ENCODE measurements at places on chromosomes 1 and 21. TPM values are rescaled to one million over a fixed set of nuclear protein-coding genes. Genes with fewer than 3 reads are reported as not detected.
A peak's percentile ranks its signal among the peaks of the same experiment; 100 is the strongest.

SYT11 gene
- total RNA-seq, result 35.3 TPM

PLD5 gene
- total RNA-seq, result not detected

DNA sequence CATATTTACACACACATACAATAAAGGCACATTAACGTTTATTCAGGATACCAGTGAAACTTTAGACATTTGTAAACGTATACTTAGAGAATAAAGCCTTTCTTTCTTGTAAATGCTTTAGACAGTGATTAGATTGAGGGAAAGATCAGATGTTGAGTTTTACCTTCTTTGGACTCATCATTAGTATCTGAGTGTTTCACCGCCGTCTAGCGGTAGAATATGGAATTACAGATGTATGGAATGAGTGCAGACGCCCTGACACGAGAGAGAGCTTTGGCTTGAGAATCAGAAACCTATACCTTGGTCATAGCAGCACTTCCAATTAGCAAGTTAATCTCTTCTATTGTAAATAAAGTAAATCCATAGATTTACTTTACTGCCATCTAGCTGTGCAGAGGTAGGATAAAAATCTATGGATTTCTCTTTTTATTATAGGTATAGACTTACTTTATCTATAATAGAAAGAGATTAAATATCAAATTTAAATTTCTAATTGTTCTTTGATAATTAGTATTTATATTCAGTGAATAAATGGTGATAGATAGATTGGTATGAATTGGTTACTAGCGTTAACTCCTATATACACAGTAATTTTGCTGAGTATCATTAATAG, 12.6 kb downstream of the FLG2 start:
- no peaks in the 10 kb centered on the region for H3K36me3 ChIP-seq

GRCh38 chr21:16082038-16082816, 352.4 kb downstream of the USP25 start:
- no peaks in the 10 kb centered on the region for H3K36me3 ChIP-seq
- no peak for DNase-seq
- no peaks in the 10 kb centered on the region for H3K4me1 ChIP-seq

- peaks cover 71% of the 10 kb centered on the region for H3K4me1 ChIP-seq
- H3K4me3 ChIP-seq, result peak overlapping the region; percentile 89
- no peaks in the 10 kb centered on the region for H3K27me3 ChIP-seq
- DNase-seq, result peak; percentile 97
Observed at GRCh38 chr1:24964811-24965570, 34.9 kb upstream of the RUNX3 start.

DNA sequence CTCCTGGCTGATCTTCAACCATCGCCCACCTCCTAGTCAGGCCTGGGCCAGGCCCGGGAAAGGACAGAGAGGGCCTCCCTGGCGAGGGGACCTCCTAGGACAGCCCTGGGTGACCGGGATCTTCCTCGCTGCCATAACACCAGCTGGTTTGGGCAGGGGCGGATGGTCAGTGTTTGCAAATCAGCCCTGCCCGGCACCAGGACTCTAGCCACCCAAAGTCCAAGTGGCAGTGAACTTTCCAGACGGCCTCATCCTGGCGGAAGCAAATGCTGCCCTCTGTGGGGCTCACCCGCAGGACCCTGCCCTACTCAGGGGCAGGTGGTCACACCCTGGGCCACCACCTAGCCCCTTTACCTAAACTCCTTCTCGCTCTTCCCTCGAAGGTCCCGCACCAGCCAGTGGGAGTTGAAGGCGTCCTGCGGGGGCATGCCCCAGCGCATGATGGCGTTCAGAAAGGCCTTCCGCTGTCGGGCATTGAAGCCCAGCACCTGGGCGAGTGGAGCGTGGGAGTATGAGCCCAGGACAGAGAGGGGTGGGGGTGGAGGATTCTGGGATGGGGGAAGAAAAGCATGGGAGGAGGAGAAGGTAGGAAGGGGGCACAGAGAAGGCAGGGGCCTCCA, 55.3 kb downstream of the CHD5 start:
- no peaks in the 10 kb centered on the region for H3K4me1 ChIP-seq
- H3K36me3 ChIP-seq, result no peaks in the 10 kb centered on the region
- no peak for DNase-seq
- H3K27ac ChIP-seq, result no peak overlapping the region
- H3K4me3 ChIP-seq, result no peak overlapping the region
- H3K27me3 ChIP-seq, result peaks cover 6% of the 10 kb centered on the region

DNA sequence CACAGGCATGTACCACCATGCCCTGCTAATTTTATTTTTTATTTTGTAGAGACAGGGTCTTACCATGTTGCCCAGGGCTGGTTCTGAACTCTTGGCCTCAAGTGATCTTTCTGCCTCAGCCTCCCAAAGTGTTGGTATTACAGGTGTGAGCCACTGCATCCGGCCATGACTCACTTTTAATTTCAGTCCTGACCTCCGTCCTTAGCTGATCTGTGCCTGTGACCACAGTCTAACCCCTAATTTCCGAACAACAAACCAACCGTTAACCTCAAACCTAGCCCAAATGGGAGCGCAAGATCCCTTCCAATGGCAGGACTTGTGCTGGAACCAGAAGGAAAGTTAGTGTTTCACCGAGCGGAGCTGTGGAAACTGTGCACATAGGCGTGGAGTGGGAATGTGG, 29.3 kb upstream of the MAN1C1 start:
- H3K27me3 ChIP-seq, result no peaks in the 10 kb centered on the region
- no peak overlapping the region for H3K27ac ChIP-seq
- no peak overlapping the region for H3K4me3 ChIP-seq

DNA sequence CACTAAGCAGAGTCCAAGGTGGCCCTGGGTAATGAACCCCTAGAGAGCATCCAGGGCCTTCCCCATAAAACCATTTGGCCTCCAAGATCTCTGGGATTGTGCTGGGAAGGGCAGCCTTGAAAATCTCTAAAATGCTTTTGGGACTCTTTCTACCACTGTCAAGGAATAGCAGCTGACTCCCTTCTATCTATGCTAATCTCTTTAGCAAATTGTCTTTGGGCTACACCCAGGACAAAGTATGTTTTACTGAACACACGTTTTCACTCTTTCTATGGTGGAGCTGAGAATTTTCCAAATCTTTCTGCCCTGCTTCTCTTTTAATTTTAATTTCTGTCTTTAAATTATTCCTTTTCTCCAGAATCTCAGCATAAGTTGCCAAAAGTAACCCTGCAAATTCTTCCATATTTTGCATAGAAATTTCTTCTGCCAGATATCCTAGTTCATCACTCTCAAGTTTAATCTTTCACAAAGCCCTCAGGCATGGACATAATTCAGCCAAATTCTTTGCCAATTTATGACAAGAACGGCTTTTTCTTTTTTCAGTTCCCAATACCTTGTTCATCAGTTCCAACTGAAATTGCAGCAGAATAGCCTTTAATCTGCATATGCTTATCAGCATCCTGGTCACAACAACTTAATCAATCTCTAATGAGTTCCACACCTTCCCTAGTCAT, 687.0 kb upstream of the ADGRL4 start:
- no peaks in the 10 kb centered on the region for H3K27me3 ChIP-seq
- no peak for DNase-seq
- H3K4me3 ChIP-seq, result no peak overlapping the region
- H3K36me3 ChIP-seq, result peaks cover 4% of the 10 kb centered on the region

DNA sequence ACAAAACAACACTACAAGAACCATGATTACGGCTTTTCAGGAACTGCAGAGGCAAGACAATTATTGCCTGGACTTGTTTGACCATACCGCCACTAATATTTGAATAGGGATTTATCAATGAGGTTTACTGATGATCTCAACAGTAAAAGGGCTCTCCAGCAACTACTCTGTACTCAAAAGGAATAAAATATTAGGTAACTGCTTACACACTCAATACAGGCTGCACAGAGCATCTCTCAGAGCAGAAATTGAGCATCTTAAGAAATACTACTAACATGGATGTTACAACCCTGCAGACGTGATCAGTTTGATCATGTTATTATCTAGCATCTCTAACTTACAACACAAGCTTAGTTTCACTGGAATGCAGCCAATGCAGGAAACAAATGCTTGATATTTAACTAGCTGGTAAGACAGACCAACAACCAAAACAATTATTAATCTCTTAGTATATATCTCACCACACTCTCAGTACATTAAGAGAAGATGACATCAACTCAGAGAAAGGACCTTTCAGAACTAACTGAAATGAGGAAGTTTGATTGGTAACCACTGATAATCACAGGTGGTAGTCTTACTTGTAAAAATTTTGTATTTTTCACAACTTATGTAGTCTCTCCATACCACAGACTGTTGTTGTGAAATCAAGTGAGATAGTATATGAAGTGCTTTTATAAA, 52.2 kb downstream of the PUM1 start:
- H3K27me3 ChIP-seq, result no peaks in the 10 kb centered on the region
- peaks cover 68% of the 10 kb centered on the region for H3K4me1 ChIP-seq
- H3K27ac ChIP-seq, result no peak overlapping the region
- H3K4me3 ChIP-seq, result no peak overlapping the region

GRCh38 chr1:32179193-32179442, 357 bp upstream of the TXLNA start:
- H3K4me1 ChIP-seq, result peaks cover 48% of the 10 kb centered on the region
- H3K36me3 ChIP-seq, result peaks cover 19% of the 10 kb centered on the region
- peak overlapping the region; percentile 98 for H3K27ac ChIP-seq
- DNase-seq, result no peak

- H3K36me3 ChIP-seq, result no peaks in the 10 kb centered on the region
- no peak for DNase-seq
- peaks cover 42% of the 10 kb centered on the region for H3K4me1 ChIP-seq
Observed at GRCh38 chr1:23741609-23742008, 1.7 kb upstream of the ELOA start.
